ENCODE measurements at places on chromosomes 5 and 9. TPM values are rescaled to one million over a fixed set of nuclear protein-coding genes. Genes with fewer than 3 reads are reported as not detected.

GRCh38 chr5:54905246-54905795 is 80.1 kb downstream of the ESM1 start:
- no peak for DNase-seq

- no peak for DNase-seq
Observed at GRCh38 chr5:168860503-168860902, 281.3 kb upstream of the PANK3 start.

CFAP77 gene
- not detected for polyA plus RNA-seq

GRCh38 chr5:109944461-109944860 is 254.7 kb downstream of the MAN2A1 start:
- no peak for DNase-seq

LCN15 gene
- not detected for polyA plus RNA-seq

PRLR gene
- not detected for polyA plus RNA-seq

IL3 gene
- polyA plus RNA-seq = not detected

GRCh38 chr5:123874600-123875201 is 362.7 kb downstream of the CSNK1G3 start:
- no peak for DNase-seq

- no peak for DNase-seq
Observed at GRCh38 chr9:127076860-127077643, 45.4 kb downstream of the ANGPTL2 start.

- DNase-seq = no peak
Observed at GRCh38 chr5:172896465-172896864, 62.4 kb downstream of the ERGIC1 start.

DNA sequence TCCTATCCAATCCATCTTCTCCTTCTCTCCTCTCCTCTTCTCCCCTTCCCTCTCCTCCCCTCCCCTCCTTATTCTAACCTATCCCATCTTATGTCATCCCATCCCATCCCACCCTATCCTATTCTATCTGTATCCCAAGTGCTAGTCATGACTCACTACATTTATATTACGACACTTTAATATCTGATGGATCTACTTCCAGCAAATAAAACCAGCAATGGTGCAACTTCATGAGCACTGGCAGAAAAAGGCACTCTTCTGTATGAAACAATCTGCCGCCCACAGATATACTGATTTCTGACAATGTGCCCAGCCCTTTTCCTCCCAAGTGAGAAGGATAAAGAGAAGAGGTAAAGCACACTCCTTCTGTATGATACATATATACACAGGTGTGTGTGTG is 86.6 kb upstream of the ANKH start:
- DNase-seq = no peak
